ENCODE measurements at places on chromosomes 4 and X. TPM values are rescaled to one million over a fixed set of nuclear protein-coding genes. Genes with fewer than 3 reads are reported as not detected.
A peak's percentile ranks its signal among the peaks of the same experiment; 100 is the strongest.

- DNase-seq, result peak; percentile 42
These were observed 132.3 kb downstream of the CBR4 start for GRCh38 chr4:168877511-168878491.

GRCh38 chr4:175970072-175970471 is 95.6 kb upstream of the WDR17 start:
- no peak for DNase-seq

DNA sequence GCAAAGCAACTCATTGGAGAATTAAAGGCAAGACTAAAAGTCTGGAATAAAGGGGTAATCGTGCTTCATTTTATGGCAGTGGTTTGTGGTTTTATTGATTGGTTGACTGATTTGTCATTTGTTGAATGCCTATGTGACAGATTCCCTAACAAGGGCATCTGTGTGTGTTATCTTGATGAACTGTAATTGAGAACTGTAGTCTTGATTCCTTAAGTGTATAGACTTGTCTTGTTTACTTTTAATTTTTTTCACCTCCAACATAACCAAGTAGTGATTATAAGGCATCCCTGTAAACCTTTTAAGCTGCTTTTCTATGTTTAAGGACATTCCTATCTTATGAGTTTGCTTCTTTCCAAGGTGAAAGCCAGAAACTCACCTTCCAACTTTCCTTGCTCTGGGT is 216.0 kb upstream of the TAPT1 start:
- DNase-seq, result no peak

- DNase-seq, result no peak
These were observed 47.3 kb downstream of the STIM2 start for GRCh38 chr4:26907731-26908599.

- DNase-seq, result no peak
These were observed 579.4 kb upstream of the ZFP42 start for GRCh38 chr4:187416216-187416615.

The DNAAF6 gene
- total RNA-seq, result not detected

The MSX1 gene
- total RNA-seq, result 50.3 TPM

DNA sequence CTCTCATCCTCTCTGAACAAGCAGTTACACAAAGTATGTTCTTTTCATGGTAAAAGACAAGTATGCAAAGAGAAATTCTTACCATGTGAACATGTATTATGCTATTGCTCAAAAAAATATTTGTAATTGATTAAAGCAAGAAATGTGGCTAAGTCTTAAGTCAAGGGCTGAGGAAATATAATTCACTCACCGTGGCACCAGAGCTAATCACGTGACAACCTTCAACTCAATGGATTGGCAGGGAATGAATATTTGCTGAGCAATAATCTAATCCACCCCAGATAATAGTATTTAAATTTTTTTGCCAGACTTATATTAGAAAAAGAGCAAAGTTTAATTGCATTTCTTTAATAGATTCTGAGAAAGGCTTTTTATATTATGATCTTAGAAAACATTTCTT is 310.2 kb downstream of the HS3ST1 start:
- no peak for DNase-seq

- no peak for DNase-seq
These were observed 117.0 kb downstream of the DHRSX start for GRCh38 chrX:2383735-2384134.

The ADGRG4 gene
- total RNA-seq, result not detected

Measured in mesothelial cell of epicardium (in vitro differentiated cells).